Fibroblast of skin of scalp (primary cell): ENCODE measurements at places on chromosomes 2 and 18.
A peak's percentile ranks its signal among the peaks of the same experiment; 100 is the strongest.

- no peak for DNase-seq
These were observed 14.7 kb upstream of the SLC4A3 start for GRCh38 chr2:219612577-219613286.

DNA sequence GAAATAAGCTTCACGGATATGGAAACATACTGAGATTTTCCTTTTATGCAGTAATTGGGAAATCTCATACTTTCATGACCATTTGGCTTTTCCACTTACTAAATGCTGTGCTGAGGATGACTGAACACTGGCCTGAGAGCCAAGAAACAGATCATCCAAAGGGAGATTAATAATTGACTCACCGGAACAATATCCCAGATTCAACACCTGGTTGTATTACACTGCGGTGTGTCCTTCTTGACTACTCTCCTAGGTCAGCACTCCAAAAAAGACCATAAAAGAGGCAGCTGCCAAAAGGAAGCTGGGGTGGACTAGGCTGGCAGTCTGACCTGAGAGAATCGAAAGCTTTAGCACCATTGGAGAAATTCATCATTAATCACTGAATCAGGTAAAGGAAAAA is 469.1 kb downstream of the CBLN2 start:
- DNase-seq, result no peak

GRCh38 chr2:180006781-180007579 is at the start of gene CWC22:
Gene CWC22, minus strand, starts transcription at chr2:180007297. Its CDS starts 13,956 bp downstream, at chr2:179993341.
- DNase-seq, result peak; percentile 90

GRCh38 chr18:75183524-75183923 is 25.4 kb downstream of the PTGR3 start:
- DNase-seq, result no peak

DNA sequence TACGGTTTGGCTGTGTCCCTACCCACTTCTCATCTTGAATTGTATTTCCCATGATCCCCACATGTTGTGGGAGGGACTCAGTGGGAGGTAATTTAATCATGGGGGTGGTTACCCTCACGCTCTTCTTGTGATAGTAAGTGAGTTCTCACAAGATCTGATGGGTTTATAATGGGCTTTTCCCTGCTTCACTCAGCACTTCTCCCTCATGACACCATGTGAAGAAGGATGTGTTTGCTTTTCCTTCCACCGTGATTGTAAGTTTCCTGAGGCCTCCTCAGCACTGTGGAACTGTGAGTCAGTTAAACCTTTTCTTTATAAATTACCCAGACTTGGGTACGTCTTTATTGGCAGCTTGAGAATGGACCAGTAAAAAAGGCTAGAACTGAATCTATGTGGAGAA is 750.0 kb upstream of the ID2 start:
- DNase-seq, result no peak

GRCh38 chr18:65750389-65751154 is at the start of gene CDH7:
Gene CDH7, plus strand, starts transcription at chr18:65751012. Its CDS starts 11,831 bp downstream, at chr18:65762843.
- peak; percentile 22 for DNase-seq
